ENCODE measurements at places on chromosomes 3 and 15.
A peak's percentile ranks its signal among the peaks of the same experiment; 100 is the strongest.

DNA sequence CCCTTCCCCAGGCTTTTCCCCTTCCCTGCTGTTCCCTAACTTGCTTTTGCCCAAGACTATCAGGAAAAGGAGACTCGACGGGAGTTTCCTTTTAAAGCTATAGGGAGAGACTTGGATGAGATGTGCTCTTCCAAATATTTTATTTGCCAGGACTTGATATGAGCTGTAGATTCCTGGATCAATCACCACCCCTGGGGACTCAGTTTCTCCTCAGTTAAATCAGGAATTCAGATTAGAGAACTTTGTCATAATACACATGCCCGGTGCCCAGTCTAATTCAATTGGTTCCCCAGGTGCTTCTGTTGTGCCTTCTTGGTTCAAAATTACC, 46.6 kb downstream of the SMAD6 start:
- no peak for DNase-seq

DNA sequence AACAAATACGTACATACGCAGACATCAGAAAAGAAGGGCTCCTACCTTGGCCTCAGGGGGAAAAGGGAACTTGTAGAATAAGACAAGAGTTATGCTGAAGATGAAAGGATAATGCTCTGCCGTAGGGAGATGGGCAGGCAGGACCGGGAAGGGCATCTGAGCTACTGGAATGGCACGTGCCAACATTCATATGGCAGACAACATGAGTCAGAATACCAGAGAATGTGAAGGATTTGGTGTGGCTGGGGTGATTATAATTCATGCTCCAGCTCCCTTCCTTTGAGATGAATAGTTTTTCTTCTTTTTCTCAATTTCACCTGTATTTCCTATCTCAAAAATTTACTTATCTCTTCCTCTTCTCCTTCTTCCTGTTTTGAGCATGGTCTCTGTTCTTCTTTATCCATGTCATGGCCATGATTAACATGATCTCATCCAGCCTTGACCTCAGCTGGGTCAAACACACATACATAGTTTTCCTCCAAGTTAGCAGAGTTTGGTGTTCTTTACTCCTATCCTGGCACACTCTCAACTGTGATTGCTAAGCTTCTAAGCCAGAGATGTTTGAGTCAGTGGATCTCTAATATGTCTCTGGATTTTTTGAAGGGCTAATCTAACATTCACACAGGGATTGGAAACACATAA, 507.0 kb downstream of the FOXP1 start:
- DNase-seq = no peak

DNA sequence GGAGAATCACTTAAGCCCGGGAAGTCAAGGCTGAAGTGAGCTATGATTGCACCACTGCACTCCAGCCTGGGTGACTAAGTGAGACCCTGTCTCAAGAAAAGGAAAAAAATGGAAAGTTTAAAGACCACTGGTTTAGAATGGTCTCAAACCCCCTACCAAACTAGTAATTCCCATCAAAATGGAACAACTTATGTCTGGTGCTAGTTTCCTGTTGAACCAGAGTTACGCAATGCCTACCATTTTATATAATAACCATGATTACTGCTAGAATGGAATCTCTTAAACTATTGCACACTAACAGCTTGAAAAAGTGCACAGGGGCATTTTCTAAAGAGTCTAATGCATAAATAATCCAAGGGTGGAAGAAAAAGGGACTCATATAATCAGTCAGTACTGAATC, 43.6 kb downstream of the DMXL2 start:
- no peak for DNase-seq

DNA sequence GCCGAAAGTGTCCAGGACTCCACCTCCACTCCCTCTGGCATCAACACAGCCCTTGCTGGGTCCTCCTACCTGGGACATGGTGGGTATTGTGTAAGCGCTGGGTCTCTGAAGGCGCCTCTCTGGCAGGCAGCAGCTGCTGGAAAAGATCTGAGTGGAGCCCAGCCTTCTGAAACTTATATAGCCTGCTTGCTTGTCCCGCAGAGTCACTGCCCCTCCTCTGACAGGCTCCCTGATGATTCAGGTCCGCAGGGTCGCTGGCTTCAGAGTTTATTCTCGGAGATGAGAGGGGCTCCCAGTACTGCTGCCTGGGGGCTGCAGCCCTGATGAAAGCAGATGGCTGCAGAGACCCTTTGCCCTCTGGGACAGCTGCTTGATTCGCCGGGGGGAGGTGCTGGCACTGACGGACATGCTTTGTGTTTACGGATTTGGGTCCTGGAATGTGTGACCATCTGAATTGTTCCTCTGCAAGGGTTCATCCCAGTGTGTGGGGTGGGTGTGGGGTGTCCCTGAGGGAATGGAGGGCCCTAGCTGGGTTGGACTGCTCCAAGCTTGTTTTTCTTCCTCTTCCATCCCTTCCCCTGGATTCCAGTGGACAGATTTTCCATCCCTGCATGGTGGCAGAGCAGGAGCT, at the start of gene MUSTN1:
Gene MUSTN1 (minus strand): TSS at position 149 of the 631 bp plus-strand sequence. CDS start 71 bp downstream, at position 78.
- no peak for DNase-seq

- no peak for DNase-seq
Observed at GRCh38 chr15:65979316-65979715, 110.0 kb downstream of the RAB11A start.

- peak; percentile 4 for DNase-seq
Observed at GRCh38 chr3:21484057-21484827, 266.8 kb downstream of the ZNF385D start.

DNA sequence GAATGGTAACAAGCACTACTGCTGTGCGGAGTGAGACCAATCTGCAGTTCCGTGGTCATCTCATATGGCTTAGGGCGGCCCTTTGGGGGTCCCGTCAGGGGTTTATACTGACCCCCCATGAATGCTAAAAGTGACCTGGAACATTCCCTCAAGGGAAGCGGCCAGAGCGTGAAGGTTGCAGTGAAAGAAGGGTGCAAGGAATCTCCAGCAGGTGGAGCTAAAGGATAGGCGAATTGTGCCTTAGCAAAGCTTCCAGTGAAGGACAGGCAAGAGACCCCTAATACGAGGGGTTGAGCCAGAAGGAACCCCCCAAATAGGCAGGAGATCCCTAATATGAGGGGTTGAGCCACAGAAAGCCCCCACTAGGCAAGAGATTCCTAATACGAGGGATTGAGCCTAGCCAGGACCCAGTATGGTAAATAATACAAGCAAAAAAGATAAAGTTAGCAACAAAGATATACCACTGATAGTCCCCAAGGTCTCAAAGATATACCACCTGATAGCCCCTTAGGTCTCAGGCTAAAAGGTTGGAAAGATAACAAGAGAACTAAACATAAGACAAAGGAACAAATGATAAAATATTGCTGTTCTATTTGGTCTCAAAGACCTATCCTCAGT, 32.8 kb downstream of the ZNF589 start:
- no peak for DNase-seq

GRCh38 chr3:55322638-55323037, 164.5 kb downstream of the WNT5A start:
- DNase-seq = no peak

DNA sequence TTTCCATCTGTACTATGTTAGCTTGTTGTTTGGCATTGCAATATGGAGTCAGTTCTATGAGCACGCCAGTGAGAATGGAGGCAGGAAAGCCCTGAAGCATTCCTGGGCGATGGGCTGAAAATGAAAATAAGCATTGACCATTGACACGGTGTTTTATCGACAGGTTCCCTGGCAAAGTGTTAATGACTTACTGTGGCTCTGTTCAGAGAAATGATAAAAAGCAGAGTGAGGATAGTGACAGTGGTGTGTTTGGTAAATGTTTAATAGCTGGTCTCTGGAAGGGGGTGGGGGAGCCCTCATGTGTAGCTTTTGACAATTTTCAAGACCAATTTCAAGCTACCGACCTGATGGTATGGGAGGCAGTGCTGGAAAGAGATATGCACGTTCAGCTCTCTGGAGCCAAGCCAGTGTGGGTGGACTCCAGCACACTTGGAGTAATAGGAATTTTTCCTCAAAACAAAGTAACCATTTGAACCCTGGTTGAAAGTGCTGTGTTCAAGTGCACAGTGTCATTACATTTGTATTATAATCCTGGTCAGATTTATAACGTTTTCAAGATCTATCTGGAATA, 341.7 kb upstream of the ROBO2 start:
- no peak for DNase-seq

DNA sequence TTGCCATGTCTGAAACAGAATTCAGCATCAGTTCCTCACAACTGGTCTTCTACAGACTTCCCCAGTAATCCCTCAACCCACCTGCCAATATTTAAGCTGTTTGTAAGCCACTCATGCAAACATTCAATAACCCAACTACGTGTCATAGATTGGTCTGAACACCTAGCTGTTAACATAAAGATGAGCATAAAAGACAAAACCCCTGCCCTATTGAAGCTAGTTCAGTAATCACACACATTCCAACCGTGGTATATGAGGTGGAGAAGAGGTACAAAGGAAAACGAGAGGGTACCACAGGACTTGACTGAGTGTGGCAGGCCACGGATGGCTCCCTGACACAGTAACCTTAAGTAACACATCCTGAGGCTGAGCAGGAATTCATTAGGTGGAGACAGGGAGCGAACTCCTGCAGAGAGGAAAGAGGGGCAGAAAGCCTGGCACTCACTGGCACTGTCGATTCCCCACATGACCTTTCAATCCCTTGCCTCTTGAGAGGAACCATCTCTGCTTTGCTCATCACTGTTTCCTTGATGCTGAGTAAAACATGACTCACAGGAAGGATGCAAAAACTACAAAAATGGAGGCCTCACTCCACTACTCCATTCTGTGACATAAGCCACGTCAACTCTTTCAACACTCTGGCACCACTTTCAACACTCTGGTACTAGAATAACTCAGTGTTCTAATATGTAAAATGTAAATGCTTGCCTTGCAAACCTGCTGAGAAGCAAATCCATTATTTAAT, 31.3 kb downstream of the RPN1 start:
- no peak for DNase-seq

DNA sequence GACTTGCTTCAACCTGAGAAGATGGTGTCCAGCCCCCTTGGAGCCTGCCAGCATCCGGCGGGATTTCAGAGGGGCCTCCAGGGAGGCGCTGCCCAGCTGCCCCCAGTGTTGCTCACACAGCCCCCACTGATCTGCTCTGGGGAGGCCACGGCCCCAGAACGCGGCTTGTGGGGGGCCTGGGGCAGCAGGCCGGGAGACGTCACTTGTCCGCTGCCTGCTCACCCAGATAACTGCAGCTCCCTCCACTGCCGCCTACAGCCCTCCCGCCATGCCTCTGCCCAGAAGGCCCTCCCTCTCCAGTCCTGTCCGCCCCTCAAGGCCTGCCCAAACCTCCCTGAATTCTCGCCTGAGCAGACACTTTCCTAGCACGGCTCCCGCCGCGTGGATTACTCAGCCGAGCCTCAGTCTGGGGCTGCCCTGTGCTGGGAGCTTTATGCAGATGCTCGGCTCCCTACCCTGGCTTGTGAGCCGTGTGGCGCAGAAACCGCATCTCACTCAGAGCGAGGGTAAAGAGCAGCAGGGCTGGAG, 17.2 kb upstream of the ADIPOQ start:
- no peak for DNase-seq

DNA sequence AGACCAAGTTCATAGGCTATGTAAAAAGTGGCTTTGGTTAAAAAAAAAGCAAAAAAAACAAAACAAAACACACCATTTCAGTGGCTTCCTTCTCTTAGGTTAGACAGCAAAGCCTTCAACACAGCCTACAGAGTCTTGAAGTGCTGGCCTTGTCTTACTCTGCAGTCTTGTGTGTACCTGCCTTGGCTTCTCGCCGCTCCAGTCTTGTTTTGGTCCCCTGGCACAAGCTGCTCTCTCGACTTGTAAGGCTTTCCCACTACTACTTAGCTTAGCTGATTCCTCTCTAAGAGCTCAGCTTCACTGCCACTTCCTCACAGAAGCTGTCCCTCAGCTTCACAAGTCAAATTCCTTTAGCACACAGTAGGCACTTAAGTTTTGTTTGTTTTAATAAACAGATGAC, 63.0 kb downstream of the ST3GAL6 start:
- DNase-seq = no peak

DNA sequence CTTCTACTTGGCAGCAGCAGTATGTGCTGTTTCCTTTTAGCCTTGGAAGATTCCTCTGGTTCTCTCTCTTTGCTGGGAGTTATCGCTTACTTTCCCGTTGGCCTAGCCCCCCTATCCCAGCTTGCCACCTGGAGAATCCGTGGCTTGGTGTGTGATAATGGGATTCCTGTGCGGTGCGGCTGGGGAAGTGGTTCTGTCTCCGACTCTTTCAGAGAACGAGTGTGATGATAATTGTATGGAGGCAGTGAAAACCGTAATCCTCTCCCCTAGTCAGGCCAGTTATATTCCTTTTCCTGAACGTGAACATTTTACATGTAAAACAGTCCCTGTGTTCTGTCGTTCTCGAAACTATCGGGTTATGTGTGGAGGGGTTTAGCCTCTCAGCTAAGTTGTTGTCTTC, 300.1 kb upstream of the C2CD4B start:
- DNase-seq = no peak

DNA sequence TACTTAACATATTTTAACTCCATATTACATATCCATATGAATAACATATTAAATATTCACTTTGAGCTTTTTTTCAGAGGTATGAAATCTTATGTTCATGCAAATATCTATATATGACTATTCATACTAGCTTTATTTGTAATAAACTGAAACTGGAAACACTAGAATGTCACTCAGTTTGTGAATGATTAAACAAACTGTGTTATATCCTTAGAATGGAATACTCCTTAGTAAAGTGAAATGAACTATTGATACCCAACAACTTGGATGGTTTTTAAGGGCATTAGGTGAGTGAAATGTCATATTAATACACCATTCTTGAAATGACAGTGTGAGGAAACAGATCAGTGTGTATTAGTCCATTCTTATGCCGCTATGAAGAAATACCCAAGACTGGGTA, 45.4 kb downstream of the ARHGAP11B start:
- DNase-seq = no peak

- DNase-seq = no peak
Observed at GRCh38 chr3:173863551-173863950, 466.0 kb downstream of the NLGN1 start.

DNA sequence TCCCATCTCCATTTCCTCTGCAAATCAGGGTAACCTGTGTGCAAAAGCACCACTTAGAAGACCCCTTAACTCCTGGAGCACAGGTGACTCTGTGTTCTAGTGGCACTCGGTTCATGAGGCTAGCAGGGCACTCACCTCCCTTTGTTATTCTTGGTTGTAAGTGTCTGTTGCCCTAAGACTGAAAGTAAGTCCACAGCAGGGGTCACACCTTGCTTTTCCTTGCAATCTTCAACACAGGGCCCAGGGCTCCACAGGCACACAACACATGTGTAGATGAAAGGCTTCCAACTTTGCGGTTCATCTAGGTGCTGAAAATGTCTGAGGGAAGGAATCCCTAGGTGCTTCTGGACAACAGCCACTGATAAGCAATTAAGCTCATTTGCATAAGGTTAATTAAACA, 2.9 kb downstream of the RNU6-1 start:
- no peak for DNase-seq

DNA sequence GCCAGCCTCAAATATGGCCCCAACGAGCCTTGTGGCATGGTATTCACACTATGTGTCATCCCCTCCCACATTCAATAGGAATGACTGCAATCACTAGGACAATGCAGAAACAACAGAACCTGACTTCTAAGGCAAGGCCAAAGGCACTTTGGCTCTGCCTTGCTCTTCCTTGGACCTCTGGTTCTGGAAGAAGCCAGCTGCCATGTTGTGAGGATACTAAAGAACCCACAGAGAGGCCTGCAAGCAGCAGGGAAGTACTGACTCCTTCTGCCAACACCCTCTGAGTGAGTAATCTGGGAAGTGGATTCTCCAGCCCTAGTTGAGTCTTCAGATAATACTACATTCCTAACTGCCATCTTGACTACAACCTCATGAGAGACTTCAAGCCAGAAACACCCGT, 64.7 kb downstream of the ADAMTS9 start:
- no peak for DNase-seq

GRCh38 chr15:41895491-41895890, 1.6 kb upstream of the SPTBN5 start:
- DNase-seq = no peak

Measured in thoracic aorta (tissue), 2 donors.